Renal cortical epithelial cell (primary cell): ENCODE measurements at places on chromosomes 5 and 9. TPM values are rescaled to one million over a fixed set of nuclear protein-coding genes. Genes with fewer than 3 reads are reported as not detected.

The MYOT gene
- not detected in 2 replicates for total RNA-seq

The CCDC152 gene
- total RNA-seq: 1.1 TPM in 1 of 2 replicates, not detected in the other

The BAAT gene
- total RNA-seq: 0.94 and 1.6 TPM in 2 replicates

The FGF18 gene
- total RNA-seq: 0.35 and 1.4 TPM in 2 replicates

The SLC4A9 gene
- not detected in 2 replicates for total RNA-seq

GRCh38 chr9:70569070-70569772 is 154.8 kb upstream of the KLF9 start:
- no peak for DNase-seq

- DNase-seq: no peak
Measured at GRCh38 chr5:32589416-32589815, 4.1 kb downstream of the SUB1 start.

DNA sequence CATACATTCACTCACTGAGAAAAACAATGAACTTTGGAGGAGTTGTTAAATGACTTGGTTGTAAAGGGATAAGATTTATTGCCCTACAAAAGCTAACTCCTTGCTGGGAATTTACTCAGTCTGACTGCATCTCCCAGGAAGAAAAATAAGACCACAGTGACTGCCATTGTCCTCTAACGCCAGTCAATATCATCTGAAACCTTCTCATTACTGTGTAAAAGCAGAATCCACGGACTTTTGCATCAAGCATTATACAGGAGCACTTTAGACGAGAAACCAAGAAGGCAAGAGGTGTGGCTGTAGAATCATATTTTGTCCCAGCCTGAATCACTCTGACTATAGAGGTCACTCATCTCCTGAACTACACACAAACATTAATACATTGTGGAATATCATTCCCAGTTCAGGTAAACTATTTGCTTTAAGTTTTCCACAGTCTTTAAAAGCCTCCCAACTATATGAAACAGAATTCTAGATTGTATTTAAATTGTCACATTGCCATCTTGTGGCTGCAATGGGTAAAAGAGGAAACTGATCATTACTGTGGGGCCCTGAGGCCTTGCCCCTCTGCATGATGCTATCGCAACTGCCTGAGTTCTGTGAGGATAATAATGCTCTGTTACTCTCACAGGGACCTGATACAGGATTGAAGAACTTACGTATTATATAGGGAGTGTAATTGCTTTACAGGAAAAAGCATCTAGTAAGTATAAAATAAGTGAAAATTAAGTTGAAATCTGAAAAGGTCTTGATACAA is 142.9 kb downstream of the SLCO4C1 start:
- DNase-seq: peak; percentile 29

- no peak for DNase-seq
Measured at GRCh38 chr9:970151-970996, 6.1 kb upstream of the DMRT3 start.

DNA sequence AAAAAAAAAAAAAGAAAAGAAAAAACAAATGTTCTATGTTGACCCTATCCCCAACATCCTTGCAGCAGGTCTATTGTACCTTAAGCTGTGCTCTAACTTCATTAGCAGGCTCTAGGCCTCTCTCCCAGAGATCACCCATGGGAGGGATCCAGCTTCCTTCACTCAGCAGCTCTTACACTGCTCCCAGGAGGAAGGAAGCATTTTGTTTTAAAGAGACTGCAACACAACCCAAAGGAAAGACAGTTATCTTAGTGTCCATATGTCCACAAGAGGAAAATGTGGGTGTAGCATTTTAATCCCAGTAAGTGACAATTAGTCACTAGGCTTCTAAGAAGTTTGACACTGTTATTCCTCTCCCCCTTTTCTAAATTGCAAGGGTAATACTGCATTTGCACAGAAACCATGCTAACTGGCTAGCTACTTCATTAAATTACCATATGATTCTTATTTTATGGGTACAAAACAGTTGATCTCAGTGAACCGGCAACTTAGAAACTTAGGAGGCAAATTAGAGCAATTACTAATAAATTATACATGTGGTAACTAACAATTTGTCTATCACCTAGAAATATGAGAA is 58.8 kb downstream of the MARCHF3 start:
- no peak for DNase-seq

- DNase-seq: no peak
Measured at GRCh38 chr9:129398961-129399633, 221.0 kb upstream of the IER5L start.

DNA sequence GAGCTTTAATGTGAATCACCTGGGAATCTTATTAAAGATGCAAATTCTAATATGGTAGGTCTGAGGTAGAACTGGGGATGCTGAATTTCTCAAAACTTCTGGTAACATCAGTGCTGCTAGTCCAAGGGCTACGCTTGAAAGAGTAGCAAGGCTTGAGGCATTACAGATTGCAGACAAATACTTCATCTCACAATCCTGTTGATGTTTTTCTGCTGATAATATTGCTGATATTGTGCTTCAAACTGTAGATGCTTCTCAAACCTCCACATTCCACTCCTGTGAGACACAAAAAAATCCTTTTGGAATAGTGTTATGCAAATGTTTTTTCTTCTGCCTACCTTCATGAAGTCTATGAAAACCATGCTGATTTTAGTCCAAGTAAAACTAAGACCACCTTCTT is 139.5 kb downstream of the SAXO1 start:
- DNase-seq: no peak

- DNase-seq: peak; percentile 89
Measured at GRCh38 chr5:40679148-40679912, 385 bp upstream of the PTGER4 start.

GRCh38 chr9:14926941-14927624 is 16.9 kb upstream of the FREM1 start:
- DNase-seq: no peak

- no peak for DNase-seq
Measured at GRCh38 chr9:132068605-132069004, 11.1 kb downstream of the MED27 start.

GRCh38 chr5:73599380-73599779 is 26.6 kb upstream of the ARHGEF28 start:
- no peak for DNase-seq

DNA sequence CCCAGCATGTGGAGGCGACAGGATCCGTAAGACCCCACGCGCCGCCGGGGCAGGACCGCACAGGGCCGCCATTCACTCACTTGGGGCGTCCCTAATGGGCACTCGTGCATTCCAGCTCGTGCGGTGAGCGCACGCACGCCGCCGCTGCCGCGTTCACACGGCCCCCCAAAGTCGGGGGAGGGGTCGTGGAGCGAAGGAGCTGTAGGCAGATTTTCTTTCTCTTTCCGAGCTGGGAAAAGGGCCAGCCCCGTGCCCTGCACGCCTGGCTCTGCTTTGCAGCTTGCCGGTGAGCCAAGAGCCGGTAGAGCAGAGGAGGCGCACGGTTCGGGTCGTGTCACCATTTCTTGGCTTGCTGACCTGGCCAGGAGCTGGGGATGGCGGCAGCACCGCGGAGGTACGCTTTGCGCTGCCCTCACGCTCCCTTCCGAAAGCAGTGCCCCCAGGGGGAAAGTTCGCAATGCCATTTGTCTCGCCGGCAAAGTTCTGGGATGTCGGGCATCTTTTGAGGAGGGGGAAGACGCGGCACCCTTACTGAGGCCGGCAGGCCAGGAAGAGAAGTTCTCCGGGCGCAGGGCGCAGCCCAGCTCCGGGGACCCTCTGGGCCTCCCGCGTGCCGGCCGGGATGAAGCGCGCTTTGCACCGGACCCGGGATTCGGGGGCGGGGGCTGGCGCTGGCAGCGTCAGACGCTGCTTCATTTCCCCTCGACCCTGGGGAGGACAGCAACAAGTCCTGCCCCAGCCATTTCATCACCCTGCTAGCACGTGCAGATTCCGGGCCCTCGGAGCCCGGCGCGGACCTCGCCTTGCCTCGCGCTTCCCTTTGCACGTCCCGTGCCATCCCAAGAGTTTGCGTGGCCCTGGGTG is 898 bp downstream of the STC2 start:
- no peak for DNase-seq
